ENCODE measurements at places on chromosomes 7 and 10.

- peak overlapping the region; percentile 82 for H3K4me3 ChIP-seq
- H3K4me1 ChIP-seq = peaks cover 37% of the 10 kb centered on the region
- H3K36me3 ChIP-seq = peaks cover 17% of the 10 kb centered on the region
These were observed 1.6 kb upstream of the PPP2R2D start for GRCh38 chr10:131899116-131899690.

GRCh38 chr7:106866298-106867281 lies 1.5 kb downstream of the PIK3CG start:
- peaks cover 52% of the 10 kb centered on the region for H3K4me1 ChIP-seq
- H3K27me3 ChIP-seq = no peaks in the 10 kb centered on the region
- peaks cover 53% of the 10 kb centered on the region for H3K36me3 ChIP-seq
- peak overlapping the region; percentile 91 for H3K4me3 ChIP-seq
- H3K27ac ChIP-seq = peak overlapping the region; percentile 79

DNA sequence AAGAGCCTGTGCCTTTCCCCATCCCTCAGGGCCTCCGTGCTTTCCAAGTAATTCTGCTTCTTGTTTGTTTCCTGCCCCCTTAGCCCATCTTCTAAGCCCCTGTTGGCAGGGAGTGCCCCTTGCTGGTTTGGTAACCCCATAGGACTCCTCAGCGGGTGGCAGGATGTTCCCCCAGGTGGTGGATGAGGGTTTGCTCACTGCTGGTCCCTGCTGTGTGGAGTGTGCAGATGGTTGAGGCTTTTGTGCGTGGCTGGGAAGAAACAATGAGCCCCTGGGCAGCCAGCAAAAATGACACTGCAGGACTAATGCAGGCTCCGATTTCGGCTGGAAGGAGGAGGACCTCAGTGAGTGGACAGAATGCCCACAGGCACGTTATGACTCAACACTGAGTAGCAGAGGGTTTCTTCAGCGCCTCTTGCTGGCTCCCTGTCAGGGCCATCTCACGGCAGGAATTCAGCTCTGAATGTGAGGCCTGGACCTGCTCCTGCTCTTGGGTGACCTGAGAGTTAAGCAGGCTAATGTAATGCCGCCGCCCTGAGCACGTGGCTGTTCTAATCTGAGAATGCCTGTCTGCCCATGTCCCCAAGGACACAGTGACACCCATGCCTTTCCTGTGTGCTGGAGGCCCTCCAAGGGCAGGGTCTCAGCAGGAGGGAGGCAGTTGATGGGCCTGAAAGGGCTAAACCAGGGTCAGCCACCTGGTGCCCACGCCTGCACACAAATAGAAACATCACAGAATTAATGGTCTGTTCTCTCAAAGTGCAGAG lies 16.6 kb downstream of the BAG3 start:
- H3K27ac ChIP-seq = no peak overlapping the region
- H3K4me1 ChIP-seq = peaks cover 20% of the 10 kb centered on the region
- DNase-seq = no peak
- H3K27me3 ChIP-seq = no peaks in the 10 kb centered on the region
- H3K4me3 ChIP-seq = no peak overlapping the region

GRCh38 chr7:156650042-156650441 lies 9.5 kb downstream of the RNF32 start:
- no peak overlapping the region for H3K4me3 ChIP-seq
- H3K27me3 ChIP-seq = peaks cover 6% of the 10 kb centered on the region
- H3K36me3 ChIP-seq = peaks cover 6% of the 10 kb centered on the region
- H3K27ac ChIP-seq = no peak overlapping the region

- no peaks in the 10 kb centered on the region for H3K27me3 ChIP-seq
- DNase-seq = no peak
- no peaks in the 10 kb centered on the region for H3K36me3 ChIP-seq
- peaks cover 6% of the 10 kb centered on the region for H3K4me1 ChIP-seq
- no peak overlapping the region for H3K4me3 ChIP-seq
These were observed 4.9 kb upstream of the GRID2IP start for GRCh38 chr7:6556196-6556595.

- H3K27me3 ChIP-seq = no peaks in the 10 kb centered on the region
- H3K4me1 ChIP-seq = no peaks in the 10 kb centered on the region
- no peak for DNase-seq
- no peak overlapping the region for H3K27ac ChIP-seq
- peaks cover 40% of the 10 kb centered on the region for H3K36me3 ChIP-seq
These were observed 44.0 kb upstream of the SORBS1 start for GRCh38 chr10:95605163-95605562.

DNA sequence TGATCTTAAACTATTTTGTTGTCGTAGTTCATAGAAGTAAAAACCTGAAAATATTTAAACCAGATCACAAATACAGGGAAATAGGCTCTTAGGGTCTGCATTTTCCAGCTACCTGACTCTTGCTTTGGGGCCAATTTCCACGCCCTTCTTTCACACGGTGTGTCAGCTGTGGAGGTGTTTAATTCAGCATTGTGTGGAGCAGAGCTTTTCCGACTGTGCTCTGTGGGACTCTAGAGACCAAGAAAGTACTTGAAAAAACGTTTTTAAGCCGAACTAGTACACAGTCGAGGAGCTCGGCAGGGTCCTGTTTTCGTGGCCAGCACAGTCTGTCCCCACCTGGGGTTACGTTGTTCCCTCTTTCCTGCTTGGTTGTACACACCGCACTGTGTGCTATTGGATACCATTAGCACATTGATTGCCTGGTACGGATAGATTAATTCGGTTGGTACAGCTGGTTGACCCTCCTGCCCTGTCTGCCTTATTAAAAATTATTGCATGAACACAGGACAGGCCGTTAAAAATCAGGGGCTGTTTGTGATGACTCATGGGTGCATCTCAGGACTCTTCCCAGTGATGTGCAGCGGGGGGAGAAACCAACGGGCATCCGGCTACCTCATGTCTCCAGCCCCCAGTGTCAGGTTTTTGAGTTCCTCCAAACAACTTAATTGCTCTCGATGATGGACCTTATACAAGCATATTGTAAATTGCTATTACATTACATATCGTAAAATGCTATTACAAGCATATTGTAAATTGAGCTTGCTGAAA lies 80.7 kb upstream of the BTBD16 start:
- H3K4me3 ChIP-seq = no peak overlapping the region
- no peak overlapping the region for H3K27ac ChIP-seq
- no peak for DNase-seq
- no peaks in the 10 kb centered on the region for H3K36me3 ChIP-seq

DNA sequence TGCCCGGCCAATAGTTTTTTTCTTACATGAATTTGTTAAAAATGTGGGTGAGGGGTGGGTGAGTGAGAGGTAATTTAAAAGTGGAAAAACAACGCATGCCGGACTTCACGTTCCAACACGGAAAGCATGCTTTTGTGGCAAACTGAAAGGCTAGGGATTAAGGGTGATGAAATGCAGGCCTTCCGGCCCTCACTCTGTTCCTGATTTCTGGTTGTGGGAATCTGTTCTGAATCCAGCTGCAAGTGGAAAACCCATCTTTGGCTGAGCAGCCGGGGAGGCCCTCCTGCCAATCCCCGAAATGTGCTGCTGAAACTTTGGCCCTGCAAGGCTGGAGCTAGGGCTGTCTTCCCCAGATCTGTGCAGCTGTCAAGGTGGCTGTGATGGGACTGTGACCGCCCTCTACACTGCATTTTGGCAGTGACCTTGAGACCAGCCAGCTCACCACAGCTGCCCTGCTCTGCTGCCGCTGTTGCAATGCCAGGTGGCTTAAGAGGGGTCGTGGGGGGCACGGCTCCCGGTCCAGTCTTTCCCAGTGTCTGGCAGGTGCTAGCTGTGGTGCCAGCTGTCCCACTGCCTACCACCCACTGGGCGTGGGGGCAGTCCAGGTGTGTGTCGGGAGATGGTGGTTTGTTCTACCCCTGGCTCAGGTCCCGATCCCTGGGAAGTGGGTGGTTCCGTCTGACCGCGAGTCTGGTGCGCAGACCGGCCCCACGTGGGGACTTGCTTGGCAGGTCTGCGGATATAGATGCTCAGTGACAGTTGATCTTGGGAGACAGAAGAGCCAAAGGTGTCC lies 39.0 kb downstream of the TET1 start:
- H3K27me3 ChIP-seq = no peaks in the 10 kb centered on the region
- peaks cover 6% of the 10 kb centered on the region for H3K36me3 ChIP-seq
- no peak overlapping the region for H3K4me3 ChIP-seq

GRCh38 chr7:25753837-25754236 lies 398.2 kb upstream of the NFE2L3 start:
- H3K27ac ChIP-seq = no peak overlapping the region
- no peaks in the 10 kb centered on the region for H3K4me1 ChIP-seq
- DNase-seq = no peak
- peaks cover 4% of the 10 kb centered on the region for H3K27me3 ChIP-seq
